ENCODE measurements at places on chromosomes 11 and 22.

DNA sequence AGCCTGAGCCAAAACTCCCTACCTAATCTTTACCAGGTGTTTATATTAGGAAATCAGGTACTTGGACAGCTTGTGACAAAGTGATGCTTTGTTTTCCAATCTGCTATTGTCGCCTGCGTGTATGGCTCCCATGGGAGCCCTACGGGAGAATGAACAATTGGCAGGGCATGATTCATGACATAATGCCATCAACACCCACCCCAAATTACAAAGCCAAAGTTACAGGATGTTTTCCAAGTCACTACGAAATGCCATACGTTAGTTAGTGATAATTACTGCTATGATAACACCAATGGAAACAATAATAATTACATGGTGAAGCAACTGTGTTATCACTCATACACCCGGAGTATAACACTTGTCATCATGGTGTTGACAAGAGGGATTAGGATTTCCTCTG, 226.4 kb downstream of the FAM181B start:
- DNase-seq, result no peak
- no peak overlapping the region for H3K27ac ChIP-seq
- H3K27me3 ChIP-seq, result peaks cover 43% of the 10 kb centered on the region
- no peaks in the 10 kb centered on the region for H3K4me1 ChIP-seq
- no peak overlapping the region for H3K4me3 ChIP-seq

GRCh38 chr11:135008001-135008405, 596.0 kb upstream of the B3GAT1 start:
- peaks cover 11% of the 10 kb centered on the region for H3K36me3 ChIP-seq
- H3K4me3 ChIP-seq, result no peak overlapping the region
- H3K27ac ChIP-seq, result peak overlapping the region; percentile 72
- H3K27me3 ChIP-seq, result no peaks in the 10 kb centered on the region
- no peak for DNase-seq

DNA sequence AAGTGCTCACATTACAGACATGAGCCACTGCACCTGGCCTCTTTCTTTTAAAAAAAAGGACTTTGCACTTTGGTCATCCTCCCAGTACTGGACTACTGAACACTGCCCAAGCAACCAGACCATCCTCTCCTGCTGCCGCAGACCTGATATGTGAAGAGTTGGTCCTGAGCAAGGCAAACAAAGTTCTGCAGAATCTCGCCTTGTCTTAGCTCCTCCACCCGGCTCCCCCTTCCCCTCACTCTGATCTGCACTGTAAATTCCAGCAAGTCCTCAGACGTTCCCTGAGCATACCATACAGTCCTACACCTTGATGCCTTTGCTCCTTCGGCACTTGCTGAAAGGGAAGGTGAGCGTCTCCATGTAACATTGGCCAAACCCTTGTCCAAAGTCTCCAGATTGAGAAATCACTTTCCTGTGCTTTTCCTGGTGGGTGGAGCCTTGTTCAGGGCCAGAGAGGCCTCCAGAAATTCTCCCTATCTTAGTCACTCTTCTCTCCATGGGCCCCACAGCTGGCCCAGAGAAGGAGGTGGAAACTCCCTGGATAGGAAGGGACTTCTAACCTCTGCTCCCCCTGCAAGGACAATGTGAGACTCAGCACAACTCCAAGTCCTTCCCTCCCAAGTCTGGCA, 47.0 kb upstream of the TIMP3 start:
- no peak overlapping the region for H3K27ac ChIP-seq
- no peaks in the 10 kb centered on the region for H3K27me3 ChIP-seq
- peaks cover 6% of the 10 kb centered on the region for H3K4me1 ChIP-seq

- H3K27ac ChIP-seq, result no peak overlapping the region
- H3K4me1 ChIP-seq, result peaks cover 7% of the 10 kb centered on the region
- H3K27me3 ChIP-seq, result no peaks in the 10 kb centered on the region
Observed at GRCh38 chr11:44585421-44585820, 20.0 kb downstream of the CD82 start.

DNA sequence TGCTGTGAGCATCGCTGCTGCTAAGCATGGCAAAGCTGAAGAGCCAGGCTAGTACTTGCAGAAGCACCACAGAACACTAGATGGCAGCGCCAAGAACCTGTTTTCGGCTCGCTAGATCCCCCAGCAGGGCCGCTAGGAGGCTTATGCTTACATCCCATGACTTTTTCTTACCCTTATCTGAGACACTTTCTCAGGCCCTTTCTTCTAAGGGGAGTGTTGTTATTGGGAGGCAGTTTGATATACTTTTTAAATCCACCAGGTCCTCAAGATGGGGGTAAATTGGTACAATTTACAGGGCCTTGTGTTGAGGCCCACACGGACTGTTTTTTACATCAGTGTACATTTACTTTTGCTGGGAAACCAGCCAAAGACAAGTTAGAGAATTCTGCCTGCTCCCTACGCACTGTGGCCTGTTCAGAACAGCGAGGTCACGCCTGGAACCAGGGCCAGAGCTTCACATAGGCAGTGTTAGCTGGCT, 4.0 kb downstream of the TRIM6 start:
- peak; percentile 71 for DNase-seq
- no peak overlapping the region for H3K4me3 ChIP-seq
- H3K36me3 ChIP-seq, result peaks cover 9% of the 10 kb centered on the region
- no peaks in the 10 kb centered on the region for H3K27me3 ChIP-seq
- H3K27ac ChIP-seq, result peak overlapping the region; percentile 76

DNA sequence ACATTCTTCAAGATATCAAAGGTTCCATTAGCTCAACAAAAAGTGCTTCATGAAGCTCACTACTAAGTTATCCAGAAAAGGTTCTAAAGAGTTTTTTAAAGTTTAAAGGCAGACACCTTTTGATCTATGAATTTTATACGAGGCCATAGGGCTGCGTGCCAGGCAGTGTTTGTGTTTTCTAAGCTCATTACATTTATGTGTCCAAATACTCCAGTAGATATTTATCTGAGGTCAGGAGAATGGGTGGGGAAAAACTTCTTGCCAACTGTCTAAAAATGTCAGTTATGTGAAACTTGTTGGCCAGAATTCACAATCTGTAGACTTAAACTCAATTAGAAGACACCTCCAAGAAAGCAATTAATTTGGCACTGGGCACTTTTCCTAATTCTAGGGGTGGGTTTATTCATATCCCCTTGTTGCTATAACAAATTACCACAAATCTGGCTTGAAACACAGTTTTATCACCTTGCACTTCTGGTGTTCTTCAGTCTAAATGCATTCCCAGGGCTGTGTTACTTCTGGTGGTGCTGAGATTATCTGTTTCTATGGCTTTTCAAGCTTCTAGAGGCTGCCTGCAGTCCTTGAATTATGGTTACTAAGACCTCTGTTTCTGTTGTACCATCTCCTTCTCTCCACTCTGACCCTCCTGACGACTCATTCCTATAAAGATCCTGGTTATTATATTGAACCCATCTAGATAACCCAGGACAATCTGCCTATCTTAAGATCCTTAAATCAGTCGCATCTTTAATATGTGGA, 1030.4 kb upstream of the CNTN5 start:
- H3K4me1 ChIP-seq, result peaks cover 6% of the 10 kb centered on the region
- no peaks in the 10 kb centered on the region for H3K27me3 ChIP-seq
- no peaks in the 10 kb centered on the region for H3K36me3 ChIP-seq
- H3K4me3 ChIP-seq, result no peak overlapping the region
- H3K27ac ChIP-seq, result no peak overlapping the region

DNA sequence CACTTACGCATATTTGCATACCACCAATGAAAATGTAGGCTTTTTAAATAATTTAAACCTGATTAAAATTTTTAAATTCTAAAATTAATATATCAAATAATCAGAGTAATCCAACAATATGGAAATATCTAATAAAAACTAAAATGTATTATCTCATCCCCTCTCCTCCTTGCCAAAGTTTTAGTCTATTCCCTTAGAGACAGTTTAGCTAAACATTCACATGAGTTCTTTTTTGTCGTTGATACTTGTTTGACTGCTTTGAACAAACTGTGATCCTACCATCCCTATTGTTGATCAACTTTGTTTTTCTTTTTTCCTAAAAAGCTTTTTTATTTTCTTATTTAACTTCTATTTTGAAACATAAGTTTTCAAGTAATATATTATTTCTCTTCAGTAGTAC, 81.4 kb upstream of the PARVA start:
- H3K27me3 ChIP-seq, result no peaks in the 10 kb centered on the region
- no peak for DNase-seq
- no peak overlapping the region for H3K27ac ChIP-seq
- peaks cover 5% of the 10 kb centered on the region for H3K36me3 ChIP-seq
- H3K4me1 ChIP-seq, result no peaks in the 10 kb centered on the region

DNA sequence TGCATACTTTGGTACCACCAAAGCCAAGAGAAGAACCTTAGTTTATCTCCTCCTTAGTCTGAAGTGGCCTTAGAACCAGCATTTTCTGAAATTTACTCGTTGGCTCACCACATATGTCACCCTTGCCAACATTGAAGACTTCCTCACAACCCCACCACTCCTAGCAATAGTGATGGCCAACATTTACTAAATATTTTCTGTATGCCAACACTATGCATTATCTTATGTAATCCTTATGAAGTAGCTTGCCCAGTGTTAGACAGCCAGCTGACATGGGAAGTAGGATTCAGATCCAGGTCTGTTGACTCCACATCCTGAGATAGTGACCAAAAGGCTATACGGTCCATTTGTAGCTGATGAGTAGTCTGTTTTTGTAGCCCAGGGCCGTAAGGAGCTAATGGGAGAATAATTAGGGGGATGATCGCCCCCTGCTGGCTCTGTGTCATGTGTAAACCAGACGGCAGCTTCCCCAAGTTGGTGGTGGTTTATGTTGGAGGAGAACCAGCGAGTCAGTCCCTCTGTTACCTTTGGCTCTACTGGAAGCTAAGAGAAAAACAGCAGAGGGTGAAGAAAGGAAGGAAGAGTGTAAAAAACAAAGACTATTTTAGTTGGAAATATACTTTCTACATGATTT, 120.5 kb upstream of the RASSF10 start:
- H3K27ac ChIP-seq, result peak overlapping the region; percentile 85
- peak; percentile 64 for DNase-seq
- H3K27me3 ChIP-seq, result no peaks in the 10 kb centered on the region
- H3K4me1 ChIP-seq, result peaks cover 33% of the 10 kb centered on the region
- peaks cover 29% of the 10 kb centered on the region for H3K36me3 ChIP-seq

DNA sequence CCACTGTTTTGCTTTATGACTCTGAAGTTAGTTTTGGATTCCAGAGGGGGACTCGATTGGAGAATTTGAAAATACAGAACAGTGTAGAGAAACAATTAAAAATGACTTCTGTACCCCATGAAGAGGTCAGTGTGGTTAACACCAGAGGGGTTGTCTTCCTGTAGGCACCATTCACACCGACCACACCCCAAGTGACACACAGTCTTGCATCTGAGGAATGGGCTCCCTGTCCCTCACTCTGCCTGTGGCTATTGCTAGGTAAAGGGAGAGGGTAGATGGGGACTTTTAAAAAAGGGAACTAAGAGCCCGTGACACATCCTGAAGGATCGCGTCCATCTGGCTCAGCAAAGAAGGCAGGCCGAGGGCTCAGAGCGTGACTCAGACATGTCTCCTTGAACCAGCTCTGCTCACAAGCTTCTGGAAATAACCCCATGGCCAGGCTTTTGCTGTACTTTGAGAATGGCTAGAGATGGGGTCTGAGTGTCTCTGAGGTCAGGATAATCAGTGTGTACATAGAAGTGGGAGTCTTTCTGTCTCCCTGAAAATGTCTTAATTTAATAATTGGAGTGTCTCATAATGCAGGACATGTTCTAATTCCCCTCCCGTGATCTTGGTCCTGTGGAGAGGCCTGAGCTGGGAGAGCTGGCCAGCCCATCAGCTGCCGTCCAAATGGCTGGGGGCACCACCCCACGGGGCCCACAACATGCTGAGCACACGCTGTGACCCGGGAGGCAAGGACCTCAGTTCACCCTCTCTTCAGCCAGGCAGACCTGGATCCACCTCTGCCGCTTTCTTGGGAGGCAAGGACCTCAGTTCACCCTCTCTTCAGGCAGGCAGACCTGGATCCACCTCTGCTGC, 39.3 kb downstream of the SGSM1 start:
- H3K27ac ChIP-seq, result no peak overlapping the region
- peaks cover 2% of the 10 kb centered on the region for H3K27me3 ChIP-seq
- H3K4me1 ChIP-seq, result no peaks in the 10 kb centered on the region
- no peaks in the 10 kb centered on the region for H3K36me3 ChIP-seq
- no peak for DNase-seq
- H3K4me3 ChIP-seq, result no peak overlapping the region

DNA sequence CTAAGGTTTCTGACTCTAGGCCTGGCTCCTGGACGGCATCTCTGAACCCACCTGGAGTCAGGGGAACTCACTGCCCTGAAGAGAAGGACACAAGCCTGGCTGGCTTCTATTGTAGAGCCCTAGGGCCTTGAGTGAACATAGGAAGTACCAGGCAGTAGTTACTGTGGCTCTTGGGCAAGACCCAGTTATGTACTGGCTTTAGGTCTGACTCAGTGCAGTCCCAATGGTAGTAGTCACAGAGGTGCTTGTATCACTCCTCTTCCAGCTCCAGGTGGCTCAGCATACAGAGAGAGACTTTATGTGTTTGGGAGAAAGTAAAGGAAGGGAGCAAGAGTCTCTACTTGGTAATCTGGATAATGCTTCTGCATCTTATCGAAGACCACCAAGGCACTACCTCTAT, 13.9 kb upstream of the PAK1 start:
- no peak overlapping the region for H3K27ac ChIP-seq
- H3K4me3 ChIP-seq, result no peak overlapping the region
- no peaks in the 10 kb centered on the region for H3K4me1 ChIP-seq
- no peaks in the 10 kb centered on the region for H3K27me3 ChIP-seq
- no peaks in the 10 kb centered on the region for H3K36me3 ChIP-seq

DNA sequence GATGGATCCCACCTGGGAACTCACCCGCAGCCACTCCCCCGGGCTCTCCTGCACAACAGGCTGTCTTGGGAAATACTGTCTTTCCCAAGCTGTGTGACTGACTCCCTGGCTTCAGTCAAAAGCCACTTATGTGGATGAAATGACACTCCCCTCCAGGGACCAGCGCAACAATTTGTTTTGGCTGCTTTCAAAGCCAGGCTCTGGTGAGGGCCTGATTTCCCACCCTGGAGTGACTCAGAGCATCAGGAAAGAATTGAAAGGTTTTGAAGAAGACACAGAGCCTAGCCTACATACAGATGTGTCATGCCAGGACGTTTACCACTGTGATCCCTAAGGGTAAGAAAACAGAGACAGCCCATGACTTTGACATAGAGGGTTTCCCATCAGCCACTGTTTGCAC, 550.5 kb downstream of the MIAT start:
- H3K36me3 ChIP-seq, result no peaks in the 10 kb centered on the region
- peaks cover 35% of the 10 kb centered on the region for H3K27me3 ChIP-seq
- peaks cover 58% of the 10 kb centered on the region for H3K4me1 ChIP-seq
- DNase-seq, result no peak

DNA sequence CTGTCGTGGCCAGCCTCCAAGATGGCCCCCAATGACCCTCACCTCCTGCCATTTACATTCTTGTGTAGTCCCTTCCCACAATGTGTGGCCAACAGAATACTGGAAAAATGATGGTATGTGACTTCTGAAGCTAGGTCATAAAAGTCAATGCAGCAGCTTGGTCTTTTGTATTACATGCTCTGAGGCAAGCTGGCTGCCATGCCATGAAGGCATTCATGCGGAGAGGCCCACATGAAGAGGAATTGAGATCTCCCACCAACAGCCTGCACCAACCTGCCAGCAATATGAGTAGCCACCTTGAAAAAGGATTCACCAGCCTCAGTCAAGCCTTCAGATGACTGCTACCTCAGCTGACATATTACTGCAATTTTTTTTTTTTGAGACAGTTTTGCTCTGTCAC, 4.6 kb downstream of the MRTFA start:
- no peak for DNase-seq
- no peaks in the 10 kb centered on the region for H3K36me3 ChIP-seq
- H3K4me1 ChIP-seq, result peaks cover 36% of the 10 kb centered on the region
- no peak overlapping the region for H3K27ac ChIP-seq
- no peak overlapping the region for H3K4me3 ChIP-seq
- no peaks in the 10 kb centered on the region for H3K27me3 ChIP-seq

- H3K27me3 ChIP-seq, result no peaks in the 10 kb centered on the region
- no peak overlapping the region for H3K4me3 ChIP-seq
- no peaks in the 10 kb centered on the region for H3K4me1 ChIP-seq
- H3K36me3 ChIP-seq, result no peaks in the 10 kb centered on the region
- no peak for DNase-seq
Observed at GRCh38 chr22:47146941-47147340, 384.5 kb downstream of the TBC1D22A start.

All from mesothelial cell of epicardium (in vitro differentiated cells).